ENCODE measurements at places on chromosomes 16 and 17.

DNA sequence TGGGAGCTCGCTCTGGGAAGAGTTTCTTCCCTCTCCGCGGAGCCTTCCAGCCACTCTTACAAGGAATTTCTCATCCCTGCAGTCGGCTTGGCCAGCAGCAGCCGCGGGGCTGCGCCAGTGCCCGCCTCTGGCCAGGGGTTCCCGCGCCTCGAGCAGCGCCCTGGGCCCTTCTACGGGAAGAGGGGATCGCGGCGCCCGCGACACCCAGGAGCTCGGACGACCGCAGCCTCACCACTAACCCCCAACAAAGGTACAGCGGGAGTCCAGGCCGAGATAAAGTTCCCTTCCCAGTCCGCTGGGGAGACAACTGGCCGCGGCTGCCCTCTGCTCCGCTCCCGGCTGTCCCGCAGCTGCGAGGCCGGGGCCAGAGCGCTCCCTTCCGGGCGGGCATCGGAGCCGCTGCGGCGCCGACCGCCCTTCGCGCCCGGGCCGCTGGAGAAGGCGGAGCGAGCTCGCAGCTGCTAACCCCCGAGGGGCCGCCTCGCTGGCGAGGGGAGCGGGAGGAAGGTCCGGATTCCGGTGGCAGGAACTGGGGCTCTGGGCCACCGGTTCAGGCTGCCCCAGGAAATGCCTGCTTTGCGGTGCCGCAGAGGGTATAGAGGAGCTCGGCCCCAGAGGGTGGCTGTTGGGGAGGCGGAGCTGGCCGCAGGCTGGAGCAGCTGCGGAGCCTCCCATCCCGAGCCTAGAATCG is 3.6 kb upstream of the HS3ST3B1 start:
- no peak for DNase-seq

GRCh38 chr17:61400066-61400716 is 548 bp downstream of the TBX2 start:
- no peak for DNase-seq

DNA sequence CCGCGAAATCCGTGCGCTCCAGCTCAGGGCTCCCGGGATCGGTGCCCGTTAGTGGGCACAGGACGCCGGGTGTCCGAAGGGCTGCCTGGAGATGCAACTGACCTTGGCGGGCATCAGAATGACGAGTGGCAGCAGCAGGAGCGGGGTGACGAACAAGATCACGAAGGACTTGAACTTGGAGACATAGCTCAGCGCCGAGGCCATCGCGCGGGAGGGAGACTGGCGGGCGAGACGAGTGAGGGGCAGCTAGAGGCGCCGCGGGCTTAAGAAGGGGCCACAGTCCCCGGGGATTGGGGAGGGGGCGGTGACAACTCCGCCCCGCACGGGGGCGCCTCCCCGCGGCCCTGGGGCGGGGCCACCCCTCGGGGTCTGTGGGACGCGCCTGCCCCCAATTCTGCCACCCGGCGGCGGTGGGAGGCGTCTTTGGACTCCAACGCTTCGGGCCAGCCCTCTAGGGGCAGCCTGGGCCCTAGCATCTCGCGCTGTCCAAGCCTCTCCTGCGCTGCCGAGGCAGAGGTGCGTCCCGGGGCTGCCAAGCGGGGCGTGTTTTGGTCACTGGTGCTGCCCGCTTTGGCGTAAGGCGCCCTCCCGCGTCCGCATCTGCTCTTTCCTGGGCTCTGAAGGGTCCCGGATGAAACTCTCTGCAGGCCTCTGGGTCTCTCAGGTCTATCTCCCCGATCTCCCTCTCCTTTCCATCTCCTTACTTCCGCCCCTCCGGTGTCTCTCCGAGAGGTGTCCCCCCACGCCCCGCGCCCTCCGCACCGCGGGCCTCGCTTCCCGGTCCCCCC is at the start of gene SLC13A5:
Gene SLC13A5, minus strand, starts transcription at position 240 of the 788 bp plus-strand sequence. Its CDS starts 36 bp downstream, at position 204.
- no peak for DNase-seq

DNA sequence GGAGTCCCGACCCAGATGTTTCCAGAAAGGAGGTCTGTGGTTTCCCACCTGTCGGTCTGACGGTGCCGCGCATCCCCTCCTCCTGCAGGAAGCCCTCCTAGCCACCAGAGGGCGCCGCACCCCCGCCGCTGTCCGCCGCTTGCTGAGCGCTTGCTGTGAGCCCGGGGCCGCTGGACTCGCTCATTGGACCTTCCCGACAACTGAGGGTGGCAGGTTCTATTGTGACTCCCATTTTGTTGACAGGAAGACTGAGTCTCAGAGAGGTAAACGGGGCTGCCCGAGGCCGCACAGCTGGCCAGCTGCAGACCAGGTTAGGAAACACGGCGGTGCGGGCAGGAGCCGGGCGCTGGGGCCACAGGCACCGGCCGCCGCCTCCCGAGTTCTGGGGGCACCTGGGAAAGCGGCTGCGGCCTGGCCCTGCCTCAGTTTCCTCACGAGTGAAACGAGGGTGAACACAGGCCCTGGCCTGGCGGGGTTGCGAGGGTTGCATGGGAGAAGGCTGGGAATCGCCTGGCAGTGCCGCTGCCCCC is 191.1 kb upstream of the CIBAR2 start:
- DNase-seq = peak; percentile 62

GRCh38 chr17:5557990-5558389 is 26.3 kb downstream of the NLRP1 start:
- no peak for DNase-seq

DNA sequence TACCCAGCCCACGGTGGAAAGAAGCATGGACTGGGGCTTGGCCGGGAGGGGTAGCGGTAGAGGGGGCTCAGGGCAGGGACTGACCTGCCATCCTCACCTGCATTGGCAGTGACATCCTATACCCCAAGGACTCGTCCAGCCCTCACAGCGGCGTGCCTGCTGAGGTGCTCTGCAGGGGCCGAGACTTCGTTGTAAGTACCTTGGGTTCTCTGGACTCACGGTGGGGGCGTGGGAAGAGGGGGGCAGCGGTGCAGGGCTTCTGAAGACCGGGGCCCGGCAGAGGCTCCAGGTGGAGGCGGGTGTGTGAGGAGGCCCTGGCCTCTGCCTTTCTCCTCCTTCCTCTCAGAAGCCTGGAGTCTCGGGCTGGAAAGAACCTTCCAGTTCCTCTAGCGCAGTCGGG is 25.5 kb downstream of the POLR3E start:
- DNase-seq = no peak

DNA sequence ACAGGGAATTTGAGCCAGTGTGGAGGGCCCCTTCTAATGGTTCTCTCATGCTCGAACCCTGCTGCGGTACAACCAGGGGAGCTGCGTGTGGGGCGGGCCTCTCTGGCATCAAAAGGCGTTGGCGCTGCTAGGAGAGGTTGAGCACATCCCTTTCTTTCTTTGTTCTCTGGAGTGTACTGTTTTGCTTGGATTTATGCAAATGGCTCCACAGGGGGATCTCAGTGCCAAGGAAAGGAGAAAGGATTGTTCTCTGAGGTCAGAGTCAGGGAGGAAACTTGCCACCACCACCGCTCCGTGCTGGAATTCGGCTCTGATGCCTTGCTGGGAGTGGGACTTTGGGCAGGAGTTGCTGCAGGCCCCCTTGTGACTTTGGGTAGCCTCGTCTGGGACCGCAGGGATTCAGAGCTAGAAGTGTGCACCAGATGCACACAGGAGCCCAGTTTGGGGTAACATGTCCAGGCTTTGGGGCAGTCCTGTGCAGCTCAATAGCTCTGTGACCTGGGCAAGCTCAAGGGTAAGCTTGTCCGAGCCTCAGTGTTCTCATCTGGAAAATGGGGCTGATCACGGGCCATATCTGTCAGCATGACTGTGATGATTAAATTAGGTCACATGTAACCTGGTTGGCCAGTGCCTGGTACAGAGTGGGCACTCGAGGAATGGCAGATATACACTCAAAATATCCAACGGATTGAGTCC is 353.0 kb upstream of the EEF2KMT start:
- DNase-seq = no peak

DNA sequence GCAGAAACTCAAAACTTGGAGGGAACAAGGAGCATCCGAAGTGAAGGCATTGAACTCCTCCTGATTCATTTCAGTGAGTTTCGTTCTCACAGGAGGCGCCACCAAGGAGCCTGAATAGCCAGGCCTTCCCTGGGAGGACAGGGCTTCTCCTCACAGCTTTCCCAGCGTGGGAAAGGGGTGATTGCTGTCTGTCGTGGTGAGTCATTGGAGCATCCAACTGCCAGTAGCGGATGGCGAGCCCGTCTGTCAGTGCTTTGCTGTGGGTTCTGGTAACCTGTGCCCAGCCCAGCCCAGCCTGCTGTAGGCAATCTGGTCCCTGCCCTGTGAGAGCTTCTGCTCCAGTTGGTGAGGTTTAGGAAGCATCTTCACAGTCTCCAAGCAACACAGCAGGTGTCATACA is 28.3 kb downstream of the PLCD3 start:
- no peak for DNase-seq

DNA sequence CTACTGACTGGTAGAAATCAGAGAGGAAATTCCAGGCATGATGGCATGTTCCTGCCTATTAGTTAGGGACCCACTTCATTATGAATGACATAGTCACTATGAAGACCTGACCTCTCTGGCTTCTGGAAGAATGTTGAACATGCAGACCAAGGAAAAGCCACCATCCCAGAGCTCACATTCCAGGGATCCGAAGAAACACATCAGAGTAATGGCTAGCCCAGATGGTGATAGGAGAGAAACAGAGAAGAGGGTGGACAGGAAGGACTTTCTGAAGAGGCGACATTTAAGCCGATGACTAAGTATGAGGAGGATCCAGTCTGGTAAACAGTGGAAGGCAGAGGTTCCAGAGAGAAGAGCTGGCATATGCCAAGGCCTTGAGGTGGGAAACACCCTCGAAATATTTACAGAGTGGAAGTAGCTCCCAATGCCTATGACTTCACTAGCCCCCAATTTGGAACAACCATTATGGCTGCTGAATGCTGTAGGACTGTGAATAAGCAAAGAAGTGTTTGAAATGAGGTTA is 216.2 kb downstream of the RBFOX1 start:
- no peak for DNase-seq
